Adipocyte (in vitro differentiated cells): ENCODE measurements at places on chromosomes 2 and 18.

DNA sequence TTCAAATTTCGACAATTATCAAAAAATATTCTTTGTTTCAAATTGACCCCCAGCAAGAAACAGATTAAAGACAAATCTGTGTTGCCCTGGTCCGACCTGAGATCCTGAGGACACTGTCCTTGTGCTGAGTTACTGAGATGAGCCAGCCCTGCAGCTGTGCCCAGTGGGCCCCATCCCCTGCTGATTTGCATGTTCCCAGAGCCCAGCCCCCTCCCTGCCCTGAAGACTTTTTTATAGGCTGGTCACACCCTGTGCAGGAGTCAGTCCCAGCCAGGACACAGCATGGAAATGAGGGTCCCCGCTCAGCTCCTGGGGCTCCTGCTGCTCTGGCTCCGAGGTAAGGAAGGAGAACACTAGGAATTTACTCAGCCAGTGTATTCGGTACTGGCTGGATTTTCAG lies 31.4 kb upstream of the ZNG1B start:
- DNase-seq = no peak

DNA sequence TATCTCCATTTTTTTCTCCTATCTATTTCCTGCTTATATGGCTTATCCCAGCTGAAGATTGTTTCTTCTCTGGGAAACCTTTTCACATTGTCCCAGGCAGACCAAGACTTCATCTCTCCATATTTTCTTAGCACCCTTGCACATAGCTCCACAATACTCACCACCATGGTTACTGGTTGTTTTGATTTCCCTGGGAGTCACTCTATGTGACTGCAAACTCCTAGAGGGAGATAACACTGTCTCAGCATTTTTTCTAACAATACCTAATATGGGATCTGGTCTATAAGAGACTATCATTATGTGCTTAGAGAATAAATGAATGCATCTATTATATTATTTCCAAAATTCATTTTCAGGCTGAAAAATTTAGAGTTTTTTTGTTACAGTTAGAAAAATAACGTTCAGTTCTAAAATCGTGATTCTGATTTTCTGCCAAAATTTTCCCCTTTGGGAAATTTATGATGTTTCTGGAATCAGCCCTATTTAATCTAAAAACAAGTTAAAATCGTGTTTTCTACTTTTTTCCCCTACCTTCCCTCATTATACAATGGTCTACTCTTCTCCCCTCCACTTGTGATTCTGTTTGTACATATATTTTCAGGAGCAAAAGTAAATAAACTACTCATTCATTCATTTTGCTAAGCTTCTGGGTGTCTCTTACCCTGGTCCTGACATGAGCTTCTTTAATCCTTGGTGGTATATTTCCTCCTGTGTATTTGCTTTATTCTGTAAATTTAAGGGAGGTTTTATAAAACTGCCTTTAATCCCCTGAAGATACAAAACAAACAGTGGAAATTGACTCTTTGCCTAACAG lies 95.4 kb downstream of the HNMT start:
- no peak for DNase-seq

DNA sequence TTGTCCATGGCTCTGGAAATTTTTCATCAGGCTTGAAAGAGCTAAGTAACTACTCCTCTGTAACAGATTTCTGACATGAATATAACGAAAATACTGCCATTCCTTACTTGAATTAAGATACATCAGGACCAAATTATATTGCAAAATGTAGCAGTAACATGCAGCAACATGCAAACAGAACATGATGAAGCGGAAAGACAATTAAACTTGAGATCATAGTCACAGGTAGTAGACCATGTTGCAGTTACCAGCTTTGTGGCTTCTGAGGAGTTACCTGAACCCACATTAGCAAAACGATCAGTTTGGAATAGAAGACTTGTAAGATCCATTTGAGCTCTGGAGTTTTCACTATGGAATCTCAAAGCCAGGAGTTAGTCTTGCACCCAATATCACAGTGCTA lies 76.2 kb downstream of the MREG start:
- DNase-seq = no peak

GRCh38 chr2:201969241-201969937 lies 64.3 kb upstream of the FZD7 start:
- no peak for DNase-seq

DNA sequence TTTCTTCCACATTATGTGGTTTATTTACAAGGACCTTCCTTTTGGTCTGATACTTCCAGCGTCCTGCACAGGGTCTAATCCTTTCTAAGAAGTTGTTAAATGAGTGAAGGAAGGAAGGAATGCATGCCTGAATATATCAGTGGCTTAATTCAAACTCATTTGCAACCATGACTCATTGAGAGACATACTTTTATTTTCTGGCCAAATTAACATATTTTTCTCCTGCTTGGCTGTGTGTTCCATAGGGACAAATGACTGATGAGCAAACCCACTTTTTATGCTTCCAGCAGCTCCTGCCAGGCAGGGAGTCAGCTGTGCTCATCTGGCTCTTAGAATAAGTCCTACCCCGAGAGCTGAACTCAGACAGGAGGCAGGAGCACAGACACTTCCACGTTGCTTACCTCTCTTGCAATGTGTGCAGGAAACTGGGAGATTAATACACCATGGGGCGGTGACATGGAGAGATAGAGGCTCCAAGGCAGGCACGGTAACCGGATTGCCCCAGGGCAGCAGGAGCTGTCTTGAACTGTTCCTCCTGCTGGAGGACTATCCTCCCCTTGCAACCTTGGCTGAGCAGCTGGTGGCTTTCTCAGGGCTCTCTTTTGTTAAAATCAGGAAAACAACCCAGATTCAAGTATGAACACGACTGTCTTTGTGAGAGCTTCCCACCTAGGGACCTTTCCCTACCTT lies 667.5 kb upstream of the HS6ST1 start:
- DNase-seq = no peak

- DNase-seq = peak; percentile 76
Observed at GRCh38 chr18:62450546-62451410, 72.0 kb upstream of the ZCCHC2 start.

DNA sequence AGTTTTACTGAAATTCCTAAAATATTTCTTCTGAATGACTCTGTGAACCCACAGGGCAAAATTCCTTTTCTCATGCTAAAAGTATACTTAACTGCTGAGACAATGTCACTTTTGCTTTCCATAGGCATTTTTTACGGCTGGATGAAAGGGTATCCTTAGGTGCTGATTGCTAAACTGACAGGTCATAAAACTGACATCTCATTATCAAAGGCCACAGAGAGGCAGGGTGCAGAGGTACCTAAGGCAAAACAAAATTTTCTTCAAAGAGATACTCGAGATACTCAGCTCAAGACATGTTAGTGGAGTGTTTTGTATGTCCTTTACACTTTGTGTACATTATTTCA lies 62.0 kb upstream of the WDR75 start:
- peak; percentile 69 for DNase-seq

DNA sequence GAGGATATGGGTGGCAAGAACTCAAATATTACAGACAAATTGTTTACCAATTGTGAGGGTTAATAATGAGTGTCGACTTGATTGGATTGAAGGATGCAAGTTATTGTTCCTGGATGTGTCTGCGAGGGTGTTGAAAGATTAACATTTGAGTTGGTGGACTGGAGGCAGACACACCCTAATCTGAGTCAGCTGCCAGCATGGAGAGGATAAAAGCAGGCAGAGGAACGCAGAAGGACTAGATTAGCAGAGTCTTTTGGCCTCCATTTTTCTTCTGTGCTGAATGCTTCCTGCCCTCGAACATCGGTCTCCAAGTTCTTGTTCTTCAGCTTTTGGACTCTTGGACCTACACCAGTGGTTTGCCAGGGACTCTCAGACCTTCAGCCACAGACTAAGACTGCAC lies 1503.7 kb downstream of the LRP1B start:
- no peak for DNase-seq

GRCh38 chr2:43406651-43407279 lies 180.4 kb upstream of the ZFP36L2 start:
- DNase-seq = no peak

DNA sequence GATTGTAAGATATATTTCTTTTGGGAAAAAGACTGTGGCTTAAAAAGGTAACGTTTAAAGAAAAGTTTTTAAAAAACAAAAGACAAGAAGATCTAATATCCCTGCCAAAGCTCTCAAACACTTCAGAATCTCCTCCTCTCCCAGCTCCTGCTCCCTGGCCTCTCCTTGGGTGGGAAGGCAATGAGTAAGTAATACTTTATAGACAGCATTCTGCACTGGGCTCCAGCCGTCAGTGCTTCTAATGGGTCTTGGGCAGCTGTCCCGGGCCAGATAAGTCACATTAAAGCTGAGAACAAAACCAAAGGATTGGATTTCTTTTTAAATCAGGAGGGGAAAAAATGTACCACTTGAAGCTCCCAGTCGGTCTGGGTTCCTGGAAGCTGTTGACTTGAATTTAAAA lies 133.7 kb downstream of the ALPK2 start:
- no peak for DNase-seq

DNA sequence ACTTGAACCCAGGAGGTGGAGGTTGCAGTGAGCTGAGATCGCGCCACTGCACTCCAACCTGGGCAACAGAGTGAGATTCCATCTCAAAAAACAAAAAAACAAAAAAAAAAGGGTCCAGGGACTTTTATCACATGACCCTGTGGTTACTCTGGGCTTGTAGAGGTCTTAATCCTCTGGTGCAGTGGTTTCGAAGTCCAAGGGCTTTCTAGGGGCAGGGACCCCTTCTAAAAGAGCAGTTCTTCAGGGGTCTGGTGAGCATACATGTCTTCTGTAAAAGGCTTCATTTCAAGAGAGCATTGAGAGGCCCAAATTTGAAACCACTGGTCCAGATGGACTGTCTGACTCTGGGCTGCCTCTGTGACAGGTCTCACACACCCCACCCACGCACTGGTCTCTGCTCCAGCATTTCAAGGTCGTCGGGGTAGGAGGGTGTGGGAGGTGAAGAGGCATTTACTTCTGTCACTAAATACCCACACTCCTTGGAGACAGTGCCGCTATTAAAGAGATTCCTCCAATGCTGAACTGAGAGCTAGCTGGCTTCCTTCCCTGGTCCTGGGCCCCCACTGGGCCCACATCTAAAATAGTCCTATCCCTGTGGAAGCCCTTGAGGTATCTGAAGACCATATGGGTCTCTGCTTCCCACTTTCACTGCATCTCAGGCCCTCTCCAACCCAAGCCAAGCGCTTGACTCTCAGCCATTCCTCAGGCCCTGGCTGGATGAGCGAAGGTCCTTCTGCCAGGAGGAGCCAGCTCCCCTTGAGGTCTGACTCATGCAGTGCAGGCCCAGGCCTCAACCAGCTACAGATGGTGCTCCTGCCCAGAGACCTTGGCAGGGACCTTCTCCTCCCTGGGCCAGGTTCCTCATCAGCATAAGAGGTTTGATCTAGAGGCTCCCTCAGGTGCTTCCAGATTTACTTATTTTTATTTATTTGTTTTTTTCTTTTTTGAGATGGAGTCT lies 44.8 kb downstream of the PAX8 start:
- DNase-seq = no peak

GRCh38 chr2:223980803-223981202 lies 23.5 kb downstream of the MRPL44 start:
- no peak for DNase-seq

DNA sequence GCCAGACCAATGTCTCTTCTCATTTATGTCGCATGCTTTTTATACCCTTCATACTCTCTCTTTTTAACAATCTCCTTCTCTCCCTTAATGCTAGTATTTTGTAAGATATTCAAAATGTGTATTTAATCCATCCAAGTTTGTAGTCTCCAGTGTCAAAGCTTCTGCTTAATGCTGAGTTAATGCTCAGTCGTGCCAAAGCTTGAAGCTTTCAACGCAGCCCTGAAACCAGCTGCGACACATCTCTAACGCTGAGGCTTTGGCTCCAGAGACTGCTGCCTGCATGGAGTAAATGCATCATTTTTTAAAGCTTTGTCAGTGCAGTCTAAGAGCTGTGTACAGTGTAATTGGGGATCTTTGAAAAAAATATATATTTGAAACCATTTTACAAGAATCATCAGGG lies 2108.8 kb upstream of the PIK3C3 start:
- DNase-seq = no peak
